GM04503 (cell line): ENCODE measurements at places on chromosomes 16 and 17.

DNA sequence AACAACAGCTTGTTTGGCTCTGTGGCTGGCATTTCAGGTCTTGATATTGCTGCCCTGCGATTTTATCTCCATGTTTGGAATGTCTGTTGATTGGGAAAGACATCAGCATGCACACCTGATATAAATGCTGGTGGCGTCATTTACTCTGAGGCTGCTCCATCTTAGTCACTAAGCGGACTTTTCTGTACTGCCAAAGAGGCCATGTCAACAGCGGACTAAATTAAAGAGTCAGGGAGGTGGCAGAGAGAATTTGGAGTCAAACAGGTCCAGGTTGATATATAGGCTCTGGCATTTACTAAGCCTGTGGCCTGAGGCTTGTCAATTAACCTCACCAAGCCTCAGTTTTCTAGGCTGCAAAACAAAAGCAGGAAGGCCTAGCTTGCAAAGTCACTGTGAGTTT lies 6.2 kb downstream of the RBFOX1 start:
- DNase-seq, result no peak

DNA sequence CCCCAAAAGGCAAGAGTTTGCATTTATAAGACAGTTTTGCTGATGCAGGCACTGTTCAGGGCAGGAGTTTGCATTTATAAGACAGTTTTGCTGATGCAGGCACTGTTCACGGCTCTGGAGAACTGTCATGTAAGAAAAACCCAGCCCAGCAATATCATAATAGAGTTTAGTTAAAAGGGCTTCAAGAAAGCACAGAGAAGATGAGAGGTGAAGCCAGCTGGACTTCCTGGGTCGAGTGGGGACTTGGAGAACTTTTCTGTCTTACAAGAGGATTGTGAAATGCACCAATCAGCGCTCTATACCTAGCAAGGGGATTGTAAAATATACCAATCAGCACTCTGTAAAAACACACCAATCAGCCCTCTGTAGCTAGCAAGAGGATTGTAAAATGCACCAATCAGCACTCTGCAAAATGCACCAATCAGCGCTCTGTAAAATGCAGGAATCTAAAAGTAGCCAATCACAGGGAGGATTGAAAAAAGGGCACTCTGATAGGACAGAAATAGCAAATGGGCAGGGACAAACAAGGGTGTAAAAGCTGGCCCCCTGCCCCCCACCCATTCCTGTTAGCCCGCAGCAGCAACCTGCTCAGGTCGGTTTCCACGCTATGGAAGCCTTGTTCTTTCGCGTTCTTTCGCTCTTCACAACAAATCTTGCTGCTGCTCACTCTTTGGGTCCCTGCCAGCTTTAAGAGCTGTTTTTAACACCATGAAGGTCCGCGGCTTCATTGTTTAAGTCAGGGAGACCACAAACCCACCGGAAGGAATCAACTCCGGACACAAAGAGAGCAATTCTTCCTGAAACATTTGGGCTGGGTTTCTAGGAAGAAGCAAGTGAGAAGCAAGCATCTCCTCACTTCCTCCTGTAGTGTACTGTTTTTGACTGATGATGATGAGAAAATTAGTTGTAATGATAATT lies 1.8 kb upstream of the CBX1 start:
- DNase-seq, result no peak

GRCh38 chr16:591892-592517 lies 2.1 kb downstream of the RAB40C start:
- no peak for DNase-seq

DNA sequence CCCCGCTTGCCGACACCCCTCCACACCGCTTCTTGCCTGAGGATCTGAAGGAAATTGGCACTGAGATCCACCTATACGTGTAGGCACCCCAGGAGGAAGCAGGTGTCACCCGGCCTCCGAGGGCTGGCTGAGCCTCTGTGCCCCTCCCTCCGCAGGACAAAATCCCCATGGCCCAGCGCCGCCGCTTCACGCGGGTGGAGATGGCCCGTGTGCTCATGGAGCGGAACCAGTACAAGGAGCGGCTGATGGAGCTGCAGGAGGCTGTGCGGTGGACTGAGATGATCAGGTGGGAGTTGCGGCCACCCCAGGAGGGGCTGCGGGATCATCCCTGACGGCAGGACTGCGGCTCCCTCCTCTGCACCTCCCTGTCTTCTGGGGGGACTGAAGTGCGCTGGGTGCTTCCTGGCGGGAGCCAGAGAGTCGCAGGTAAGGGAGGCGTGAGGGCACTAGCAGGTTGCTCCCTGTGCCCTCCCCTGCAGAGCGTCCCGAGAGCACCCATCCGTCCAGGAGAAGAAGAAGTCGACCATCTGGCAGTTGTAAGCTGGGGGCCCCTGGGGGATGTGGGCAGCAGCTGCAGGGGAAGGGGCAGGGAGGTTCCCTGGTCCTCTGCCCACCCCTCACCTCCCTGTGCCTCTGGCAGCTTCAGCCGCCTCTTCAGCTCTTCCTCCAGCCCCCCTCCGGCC lies 9.0 kb downstream of the NME3 start:
- DNase-seq, result no peak

DNA sequence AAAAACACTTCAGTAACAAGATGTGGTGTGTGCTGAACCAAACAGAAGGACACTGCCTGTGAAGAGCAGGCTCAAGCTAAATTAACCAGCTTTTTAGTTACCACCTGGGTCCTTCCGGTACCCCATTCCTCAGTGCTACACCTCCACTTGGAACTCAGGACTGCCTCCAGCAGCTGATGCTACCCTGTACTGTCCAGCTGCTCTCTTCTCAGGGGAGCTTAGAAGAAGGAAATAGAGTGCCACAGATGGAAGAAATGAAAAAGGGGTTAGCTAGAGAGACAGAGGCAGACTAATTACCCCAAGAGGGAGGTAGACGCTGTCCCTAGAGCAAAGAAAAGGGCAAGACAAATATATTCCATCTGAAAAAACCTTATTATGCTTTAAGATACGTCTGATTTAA lies 5.7 kb downstream of the MED13 start:
- DNase-seq, result no peak
